ENCODE measurements at places on chromosomes 3 and 15. TPM values are rescaled to one million over a fixed set of nuclear protein-coding genes. Genes with fewer than 3 reads are reported as not detected.

ETV5 gene
- polyA plus RNA-seq: 0.36 TPM

XCR1 gene
- not detected for polyA plus RNA-seq

GOLGA8Q gene
- polyA plus RNA-seq: 0.23 TPM

PIGB gene
- polyA plus RNA-seq: 26.1 TPM

LRRC2 gene
- polyA plus RNA-seq: 0.06 TPM

NANOGP8 gene
- polyA plus RNA-seq: not detected

NCBP2 gene
- 74.1 TPM for polyA plus RNA-seq

CCR3 gene
- 0.15 TPM for polyA plus RNA-seq

SLC24A5 gene
- polyA plus RNA-seq: not detected

SMCO1 gene
- not detected for polyA plus RNA-seq

MYEF2 gene
- polyA plus RNA-seq: 6.2 TPM

UROC1 gene
- polyA plus RNA-seq: not detected

ABHD14A gene
- polyA plus RNA-seq: 61.6 TPM

SAXO2 gene
- 4.2 TPM for polyA plus RNA-seq

TMEM266 gene
- polyA plus RNA-seq: 0.20 TPM

GHRL gene
- polyA plus RNA-seq: 1.5 TPM

ARNT2 gene
- not detected for polyA plus RNA-seq

LSAMP gene
- polyA plus RNA-seq: 0.94 TPM

SEMA5B gene
- polyA plus RNA-seq: not detected

PPP4R2 gene
- polyA plus RNA-seq: 37.6 TPM

KNL1 gene
- polyA plus RNA-seq: 1.1 TPM

SLC12A1 gene
- not detected for polyA plus RNA-seq

NTRK3 gene
- not detected for polyA plus RNA-seq

CAV3 gene
- not detected for polyA plus RNA-seq

GRAMD2A gene
- not detected for polyA plus RNA-seq

MOBP gene
- not detected for polyA plus RNA-seq

AMT gene
- 1.3 TPM for polyA plus RNA-seq

SPG21 gene
- 137 TPM for polyA plus RNA-seq

AGBL1 gene
- not detected for polyA plus RNA-seq

PDHB gene
- polyA plus RNA-seq: 85.8 TPM

KATNBL1 gene
- 51.6 TPM for polyA plus RNA-seq

GATA2 gene
- polyA plus RNA-seq: 0.11 TPM

HCLS1 gene
- 468 TPM for polyA plus RNA-seq

RAD54L2 gene
- 15.0 TPM for polyA plus RNA-seq

DLEC1 gene
- 0.28 TPM for polyA plus RNA-seq

SGO1 gene
- 8.3 TPM for polyA plus RNA-seq

PLA2G4D gene
- not detected for polyA plus RNA-seq

ALS2CL gene
- 0.10 TPM for polyA plus RNA-seq

FANCD2OS gene
- polyA plus RNA-seq: not detected

FBN1 gene
- not detected for polyA plus RNA-seq

THAP10 gene
- polyA plus RNA-seq: 0.68 TPM

CD200 gene
- 40.9 TPM for polyA plus RNA-seq

HPS3 gene
- 44.8 TPM for polyA plus RNA-seq

SKOR1 gene
- polyA plus RNA-seq: not detected

ZBTB11 gene
- polyA plus RNA-seq: 13.8 TPM

LDHAL6B gene
- polyA plus RNA-seq: not detected

CFAP44 gene
- 0.34 TPM for polyA plus RNA-seq

GOLGA6L2 gene
- not detected for polyA plus RNA-seq

PLAAT1 gene
- not detected for polyA plus RNA-seq

GPR62 gene
- not detected for polyA plus RNA-seq

H1-8 gene
- polyA plus RNA-seq: not detected

CCDC191 gene
- 13.3 TPM for polyA plus RNA-seq

TEX55 gene
- polyA plus RNA-seq: not detected

PGBD4 gene
- polyA plus RNA-seq: 0.71 TPM

GUCA1C gene
- not detected for polyA plus RNA-seq

SCN11A gene
- polyA plus RNA-seq: not detected

DIS3L gene
- 30.2 TPM for polyA plus RNA-seq

ATXN7 gene
- 2.1 TPM for polyA plus RNA-seq

ZNF710 gene
- polyA plus RNA-seq: 3.6 TPM

LOXL1 gene
- 0.55 TPM for polyA plus RNA-seq

Data from IgD-negative memory B cell (primary cell).